NCI-H524 (cell line): ENCODE measurements at places on chromosomes 2 and 18.

DNA sequence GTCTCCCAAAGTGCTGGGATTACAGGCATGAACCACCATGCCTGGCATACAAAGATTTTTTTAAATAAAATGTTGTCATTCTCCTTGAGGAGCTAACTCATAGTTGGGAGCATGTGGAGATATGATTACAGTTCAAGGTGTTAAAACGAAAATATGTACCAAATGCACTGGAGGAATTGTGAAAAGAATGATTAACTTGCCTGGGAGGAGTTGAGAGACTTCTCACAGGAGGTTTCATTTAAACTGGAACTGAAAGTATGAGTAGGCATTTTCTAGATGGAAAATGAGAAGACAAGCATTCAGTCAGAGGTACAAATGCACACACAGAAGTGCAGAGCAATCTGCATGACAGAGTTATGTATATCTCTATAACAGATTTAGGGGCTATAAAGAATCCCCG, 126.6 kb upstream of the PDE1A start:
- no peak for DNase-seq

GRCh38 chr2:48587961-48588360, 29.7 kb upstream of the GTF2A1L start:
- DNase-seq, result no peak

DNA sequence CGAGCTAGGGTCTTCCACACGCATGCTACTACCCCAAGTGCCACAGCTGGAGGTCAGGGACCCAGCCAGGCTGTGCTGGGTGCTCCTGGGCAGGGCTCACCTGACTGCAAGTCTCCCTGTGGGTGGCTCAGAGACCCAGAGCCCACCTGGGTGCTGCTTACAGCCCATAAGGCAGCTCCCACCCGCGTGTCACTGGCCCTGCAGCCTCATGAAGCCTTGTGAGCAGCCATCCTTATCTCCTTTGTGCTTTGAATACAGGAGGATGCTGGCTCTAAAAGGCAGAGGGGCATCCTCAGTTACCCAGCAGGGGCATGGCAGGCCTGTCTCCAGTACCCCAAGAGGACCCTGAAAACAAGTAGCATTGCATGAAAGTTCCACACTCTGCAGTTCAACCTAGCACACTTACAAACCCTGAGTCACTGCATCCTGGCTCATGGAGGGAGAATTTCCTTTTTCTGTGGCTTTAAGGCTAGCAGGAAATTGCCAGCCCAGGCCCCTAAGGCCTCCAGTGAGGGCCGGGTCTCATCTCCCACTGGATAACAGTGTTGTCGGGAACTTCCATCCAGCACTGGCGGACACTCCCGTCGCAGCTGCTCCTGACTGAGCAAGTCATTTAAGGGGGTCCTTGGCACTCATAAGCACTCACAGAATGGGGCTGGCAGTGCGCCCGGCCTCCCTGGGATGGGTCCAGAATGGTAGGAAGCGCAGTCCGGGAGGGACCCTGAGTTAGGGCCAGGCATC, 137.1 kb downstream of the RPIA start:
- no peak for DNase-seq

DNA sequence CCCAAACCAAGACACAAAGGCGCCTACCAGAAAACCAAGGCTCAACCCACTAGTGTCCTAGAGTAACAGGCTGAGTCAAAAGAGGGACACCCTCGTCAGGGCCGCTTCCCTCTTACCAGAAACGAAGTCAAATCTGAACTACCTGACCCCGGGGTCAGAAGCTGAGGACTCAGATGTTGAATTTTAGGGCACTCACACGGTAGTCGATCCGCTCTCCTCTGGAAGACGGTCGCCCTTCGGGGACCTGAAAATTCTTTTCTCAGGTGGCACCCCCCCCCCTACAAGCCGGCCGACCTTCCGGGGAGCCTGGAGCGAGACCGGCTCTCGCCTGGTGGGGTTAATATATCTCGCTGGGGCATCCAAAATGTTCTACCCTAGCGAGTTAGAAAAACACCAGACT, 121.1 kb upstream of the KCNJ3 start:
- DNase-seq, result no peak

DNA sequence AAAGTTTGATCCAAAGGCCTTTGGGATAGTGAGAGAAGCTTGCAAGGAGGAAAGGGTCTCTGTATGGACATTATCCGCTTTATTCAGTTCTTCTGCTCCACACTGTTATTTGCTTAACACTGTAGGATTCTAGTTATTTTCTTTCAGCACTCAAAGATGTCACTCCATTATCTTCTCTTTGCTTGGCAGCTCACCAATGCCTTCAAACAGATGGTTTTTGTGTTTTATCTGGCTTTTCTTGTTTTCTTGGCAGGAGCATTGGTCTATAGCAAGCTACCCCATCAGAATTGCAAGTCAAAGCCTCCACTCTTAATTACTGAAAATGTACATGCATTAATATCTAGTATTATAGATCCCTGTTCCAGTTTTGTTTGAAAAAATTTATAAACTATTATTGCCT, 138.8 kb downstream of the EVA1A start:
- no peak for DNase-seq

- no peak for DNase-seq
These were observed 50.1 kb downstream of the CDH19 start for GRCh38 chr18:66553824-66554223.

- DNase-seq, result no peak
These were observed 41.4 kb downstream of the SPP2 start for GRCh38 chr2:234091883-234092282.
